Neural crest cell (in vitro differentiated cells): ENCODE measurements at places on chromosomes 2 and 18. TPM values are rescaled to one million over a fixed set of nuclear protein-coding genes. Genes with fewer than 3 reads are reported as not detected.

AFG3L2 gene
- total RNA-seq, result 55.3 and 56.4 TPM in 2 replicates

XDH gene
- total RNA-seq, result 0.75 and 1.5 TPM in 2 replicates

TEKT4 gene
- total RNA-seq, result not detected in 2 replicates

ATAD2B gene
- 29.4 and 32.9 TPM in 2 replicates for total RNA-seq

CEBPZOS gene
- total RNA-seq, result not detected in 2 replicates
